ENCODE measurements at places on chromosomes 3 and 15.

GRCh38 chr15:31277335-31278060 is 49.1 kb upstream of the KLF13 start:
- DNase-seq = no peak

DNA sequence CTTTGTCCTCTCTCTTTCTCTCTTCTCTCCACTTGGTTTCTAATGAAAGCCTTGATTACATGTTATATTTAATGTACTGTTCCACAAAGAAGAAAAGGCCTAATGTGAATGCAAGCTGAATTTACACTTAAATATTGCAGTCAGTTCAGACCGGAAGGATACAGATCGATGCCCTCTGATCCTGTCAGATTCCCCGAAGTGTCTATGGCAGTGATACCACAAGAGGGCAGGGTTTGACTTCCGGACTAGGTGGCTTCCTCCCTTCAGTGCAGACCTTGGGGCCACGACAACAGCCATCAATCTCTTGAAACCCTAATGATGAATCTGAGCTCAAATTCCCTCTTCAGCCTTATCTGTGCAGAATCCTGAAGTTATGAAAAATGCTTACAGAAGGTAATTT is 29.5 kb downstream of the AGTR1 start:
- peak; percentile 87 for DNase-seq

DNA sequence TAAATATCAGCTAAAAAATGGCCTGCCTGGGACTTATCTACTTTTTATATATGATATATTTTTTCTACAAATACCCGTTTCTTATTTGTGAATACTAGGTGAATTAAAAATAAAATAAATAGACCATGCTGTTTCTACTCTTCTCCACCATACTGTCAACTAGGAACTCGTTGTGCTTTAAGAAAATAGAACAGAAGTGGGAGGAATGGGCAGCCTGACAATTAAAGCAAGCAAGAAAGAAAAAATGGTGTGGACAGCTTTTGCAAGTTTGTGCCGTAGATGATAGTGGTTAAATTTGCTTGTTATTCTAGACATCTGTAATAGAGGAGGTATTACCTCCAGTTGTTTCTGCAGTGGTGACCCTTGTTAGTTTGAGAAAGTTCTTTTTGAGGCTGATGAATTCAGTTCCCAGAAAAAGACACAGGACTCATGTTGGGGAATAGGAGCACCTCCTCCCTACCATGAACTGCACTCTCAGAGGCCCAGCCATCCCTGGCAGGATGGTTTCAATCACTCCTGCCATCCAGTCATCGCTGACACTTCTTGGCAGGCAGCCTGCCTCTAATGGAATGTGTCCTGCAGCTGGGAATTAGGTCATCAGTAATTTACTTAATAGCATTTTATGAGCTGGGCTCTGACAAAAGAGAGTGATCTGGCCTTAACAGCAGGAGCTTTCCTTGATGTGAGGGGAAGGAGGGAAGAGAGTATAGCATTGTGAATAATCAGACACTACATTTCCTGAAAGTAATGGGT is 105.0 kb upstream of the GAP43 start:
- DNase-seq = peak; percentile 78

GRCh38 chr3:26628915-26629314 is 6.3 kb downstream of the LRRC3B start:
- no peak for DNase-seq

DNA sequence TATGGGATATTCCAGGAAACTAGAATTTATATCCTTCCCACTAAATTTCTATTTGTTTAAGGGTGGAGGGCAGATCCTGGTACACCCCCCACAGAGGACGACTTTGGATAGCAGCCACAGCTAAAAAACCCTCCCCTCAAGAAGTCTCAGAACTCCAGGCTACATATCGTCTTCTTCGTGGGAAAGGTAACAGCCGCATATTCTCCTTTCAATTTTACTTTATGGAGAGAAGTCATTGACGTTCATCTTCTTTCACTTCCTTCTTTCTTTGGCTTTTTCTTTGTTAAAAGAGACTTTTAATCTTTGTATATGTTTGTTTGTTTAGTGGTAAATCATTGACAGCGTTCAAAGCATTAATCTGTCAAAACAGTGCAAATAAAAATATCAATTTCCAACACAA is 36.3 kb downstream of the TRIP4 start:
- no peak for DNase-seq

DNA sequence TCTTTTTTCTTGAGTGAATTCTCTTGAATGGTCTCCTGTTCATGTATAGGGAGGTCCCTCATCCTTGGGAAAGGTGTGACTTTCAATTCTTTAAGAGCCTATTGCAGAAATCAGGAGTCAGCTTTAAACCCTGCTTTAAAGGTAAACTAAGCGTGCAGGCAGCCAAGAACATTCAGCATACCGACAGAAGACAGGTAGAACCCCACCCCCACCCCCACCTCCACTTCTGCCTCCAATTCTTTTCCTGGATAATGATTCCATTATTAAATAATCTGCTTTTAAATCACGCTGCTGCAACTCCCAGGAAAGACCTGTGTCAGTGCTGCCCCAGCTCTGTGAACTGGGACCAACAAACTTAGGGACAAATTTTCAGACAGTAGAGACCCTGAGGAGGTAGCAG is 49.3 kb upstream of the SKOR1 start:
- no peak for DNase-seq

GRCh38 chr15:78752492-78753358 is 58.5 kb downstream of the ADAMTS7 start:
- DNase-seq = no peak

DNA sequence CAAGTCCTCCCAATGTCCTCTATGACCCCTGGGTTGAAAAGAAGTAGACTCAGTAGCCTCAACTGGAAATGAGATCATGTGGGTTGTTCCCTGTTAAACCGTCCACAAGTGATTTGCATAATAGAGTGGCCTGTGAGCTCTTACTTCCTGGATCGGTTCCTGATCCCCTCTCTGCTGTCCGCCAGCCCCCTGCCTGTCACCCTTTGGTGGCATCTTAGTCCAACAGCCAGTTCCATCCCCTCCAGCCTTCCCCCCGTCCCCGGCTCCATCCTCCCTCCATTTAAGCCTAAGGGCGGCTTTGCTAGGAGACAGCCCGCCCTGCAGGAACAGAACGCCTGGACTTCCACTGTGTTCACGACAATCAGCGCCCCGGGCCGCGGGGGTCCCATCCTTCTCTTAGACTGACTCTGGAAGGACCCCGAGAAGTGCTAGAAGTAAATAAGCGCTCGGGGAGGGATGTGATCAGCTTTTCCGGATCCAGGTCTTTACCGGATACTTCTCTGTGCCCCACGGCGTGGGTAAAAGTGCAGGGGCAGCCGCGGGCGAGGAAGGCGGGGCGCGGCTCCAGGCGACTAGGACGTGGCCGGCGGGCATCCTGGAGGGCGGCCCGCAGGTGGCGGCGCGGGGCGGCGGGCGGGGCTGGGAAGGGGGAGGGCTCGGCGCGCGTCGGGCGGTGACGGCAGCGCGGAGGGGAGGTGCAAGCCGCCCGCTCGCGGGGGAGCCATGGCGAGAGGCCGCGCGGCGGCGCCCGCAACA is 51.2 kb upstream of the ULK4 start:
- peak; percentile 16 for DNase-seq

- DNase-seq = no peak
Observed at GRCh38 chr3:16929311-16929710, 44.6 kb downstream of the PLCL2 start.

GRCh38 chr3:51988286-51989146 is 5.2 kb downstream of the ACY1 start:
- DNase-seq = no peak

GRCh38 chr3:45320986-45321385 is 67.4 kb upstream of the LARS2 start:
- no peak for DNase-seq

GRCh38 chr3:133106169-133106568 is 68.0 kb downstream of the TMEM108 start:
- DNase-seq = no peak

DNA sequence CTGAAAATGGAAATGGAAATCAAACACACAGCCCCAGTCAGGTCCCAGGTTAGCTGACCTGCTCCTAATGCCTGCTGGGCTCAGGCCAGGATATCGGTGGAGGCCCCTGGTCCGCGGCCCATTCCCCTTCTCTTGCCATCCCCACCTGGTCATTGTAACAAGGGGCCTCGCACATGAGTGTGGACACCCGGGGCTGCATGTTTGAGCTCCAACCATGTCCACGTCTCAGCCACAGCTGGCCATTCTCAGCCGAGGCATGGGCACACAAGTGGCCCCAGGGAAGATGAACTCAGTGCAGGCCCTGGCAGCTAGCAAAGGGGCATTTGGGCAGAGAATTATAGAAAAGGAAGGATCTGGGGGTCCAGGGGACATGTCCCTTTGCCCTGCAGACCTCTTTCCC is 41.7 kb downstream of the FAM174B start:
- no peak for DNase-seq

DNA sequence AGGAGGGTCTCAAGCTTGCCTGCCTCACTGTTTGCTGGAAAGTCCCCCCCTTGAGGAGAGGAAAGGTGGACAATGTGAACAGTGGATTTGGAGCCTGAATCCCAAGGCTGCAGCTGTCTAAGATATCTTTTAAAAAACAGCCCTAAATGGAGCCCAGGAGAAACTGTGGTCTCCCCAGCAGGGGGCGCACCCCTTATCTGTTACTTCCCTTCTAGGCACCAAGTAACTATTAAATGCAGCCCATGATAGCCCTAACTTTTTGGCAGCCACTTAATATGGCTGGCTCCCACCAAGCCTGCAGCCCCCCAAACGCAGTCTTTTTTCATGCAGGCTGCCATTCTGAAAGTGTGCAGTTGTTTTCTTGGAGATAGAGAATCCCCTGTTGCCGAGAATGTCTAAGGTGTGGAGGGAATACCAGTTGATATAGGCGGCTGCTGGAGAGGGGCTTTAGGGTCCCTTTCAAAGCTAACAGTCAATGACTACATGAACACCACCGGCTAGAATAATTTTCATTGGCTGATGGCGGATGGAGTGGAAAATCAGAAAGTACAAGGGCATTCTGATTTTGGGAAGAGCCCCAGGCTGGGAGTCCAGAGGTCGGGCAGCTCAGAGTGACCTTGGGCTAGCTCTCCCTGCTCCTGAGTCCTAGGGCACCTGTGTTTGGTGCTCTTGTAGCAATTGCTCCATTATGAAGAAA is 1.3 kb downstream of the RHCG start:
- DNase-seq = no peak

GRCh38 chr3:125067225-125067624 is 11.4 kb upstream of the HEG1 start:
- DNase-seq = no peak

- no peak for DNase-seq
Observed at GRCh38 chr3:46642971-46643370, 30.6 kb downstream of the FAM240A start.
